Mesenchymal stem cell (in vitro differentiated cells and primary cell): ENCODE measurements at places on chromosomes 6 and 20.

DNA sequence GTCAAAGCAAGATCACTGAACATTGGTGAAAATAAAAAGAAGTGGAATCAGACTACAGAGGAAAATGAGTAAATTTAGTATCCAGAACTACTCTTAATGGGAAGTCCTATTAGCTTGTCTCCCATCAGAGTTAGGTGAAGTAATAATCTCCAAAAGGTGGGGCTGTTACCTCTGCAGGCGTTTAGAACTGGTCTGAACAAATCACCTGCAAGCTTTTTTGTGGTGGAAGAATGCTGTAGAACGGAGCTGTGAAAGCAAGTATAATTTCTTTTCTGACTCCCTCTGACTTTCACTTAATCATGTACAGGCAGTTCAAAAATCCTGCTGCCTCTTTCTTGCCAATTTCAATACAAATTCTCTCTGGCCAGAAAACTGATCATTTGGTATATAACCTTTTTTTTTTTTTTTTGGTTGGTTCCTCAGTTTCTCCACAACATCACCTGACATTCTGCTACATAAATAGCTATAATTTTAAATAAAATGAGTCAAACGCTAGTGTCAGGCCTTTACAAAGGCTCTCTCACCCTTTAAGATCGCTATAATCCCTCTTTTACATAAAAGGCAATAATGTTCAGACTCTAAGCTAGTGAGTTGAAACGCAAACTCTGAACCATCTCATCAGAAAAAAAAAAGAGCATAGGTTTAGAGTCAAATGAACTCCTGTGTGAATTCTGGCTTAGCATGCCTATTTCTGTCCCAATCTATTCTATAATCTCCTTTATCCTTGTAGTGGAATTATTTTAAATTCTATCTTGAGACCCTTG lies 38.8 kb downstream of the CITED2 start:
- DNase-seq: no peak

- no peak for DNase-seq
These were observed 31.5 kb downstream of the SLC16A10 start for GRCh38 chr6:111118826-111119225.

DNA sequence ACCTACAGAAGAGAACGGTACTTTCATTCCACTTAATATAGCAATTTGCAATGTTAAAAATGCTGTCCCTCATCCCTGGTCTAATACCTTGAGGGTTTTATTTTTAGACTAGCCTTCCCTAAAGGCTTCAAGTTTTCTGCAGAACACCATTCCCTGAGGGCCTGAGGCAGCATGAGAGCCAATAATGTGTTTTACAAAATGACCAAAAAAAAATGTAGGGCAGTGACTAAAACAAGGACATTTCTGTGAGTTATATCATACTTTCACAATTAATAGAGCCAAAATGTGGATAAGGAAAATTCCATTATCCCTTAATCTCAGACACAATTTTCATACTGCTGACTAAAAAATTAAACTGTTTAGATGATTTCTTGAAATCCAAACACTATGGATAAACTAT lies 22.7 kb downstream of the GPR63 start:
- DNase-seq: no peak

- DNase-seq: no peak
These were observed 51.7 kb downstream of the PPP1R3G start for GRCh38 chr6:5136851-5137250.

DNA sequence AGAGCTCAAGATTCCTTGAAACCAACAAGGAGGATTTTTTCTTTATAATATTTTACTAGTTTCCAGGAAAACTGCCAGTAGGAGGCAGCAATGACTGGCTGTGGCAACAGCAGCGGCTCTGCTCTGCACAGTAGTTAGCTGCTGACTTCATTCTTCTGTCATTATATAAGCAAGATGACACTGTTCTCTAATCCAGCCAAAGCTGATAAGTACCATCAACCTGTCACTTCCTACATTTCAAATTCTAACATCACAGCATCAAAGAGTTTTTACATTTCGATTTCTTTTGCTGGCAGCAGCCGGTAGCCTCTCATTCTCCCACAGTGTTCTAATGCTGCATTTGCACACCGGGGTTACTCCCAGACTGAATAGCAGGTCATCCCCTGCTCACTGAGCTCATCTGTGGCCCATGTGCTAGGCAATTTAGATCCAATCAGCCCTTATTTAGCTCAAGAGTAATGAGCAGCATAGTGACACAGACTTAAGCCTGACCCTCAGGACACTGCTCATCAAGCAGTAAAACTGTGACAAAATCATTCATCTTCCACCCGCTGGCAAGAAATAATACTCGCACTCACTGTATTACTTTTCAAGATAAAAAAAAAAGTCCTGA lies 67.8 kb downstream of the MMS22L start:
- DNase-seq: peak; percentile 62

- DNase-seq: no peak
These were observed 27.0 kb downstream of the CLIC5 start for GRCh38 chr6:45988635-45989034.

DNA sequence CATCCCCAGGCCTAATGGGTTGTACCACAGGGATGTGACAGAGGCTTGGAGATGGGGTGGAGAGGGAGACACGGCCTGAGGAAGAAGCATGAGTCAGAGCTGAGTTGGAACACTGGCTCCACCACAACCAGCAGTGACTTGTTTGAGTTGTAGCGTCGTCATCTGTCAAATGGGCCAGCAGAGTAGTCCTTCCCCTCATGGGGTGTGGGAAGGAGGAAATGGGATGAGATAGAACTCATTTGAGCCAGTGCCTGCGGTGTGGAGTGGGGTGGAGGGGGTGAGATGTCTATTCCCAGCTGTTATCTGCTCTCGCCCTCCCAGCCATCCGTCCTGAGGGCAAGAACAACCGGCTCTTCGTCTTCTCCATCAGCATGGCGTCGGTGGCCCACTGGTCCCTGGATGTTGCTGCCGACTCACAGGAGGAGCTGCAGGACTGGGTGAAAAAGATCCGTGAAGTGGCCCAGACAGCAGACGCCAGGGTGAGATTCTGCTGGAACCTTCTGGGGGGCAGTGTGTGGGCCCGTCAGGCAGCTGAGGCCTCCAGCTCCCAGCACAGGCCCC lies 32.5 kb downstream of the PLCG1 start:
- peak; percentile 22 for DNase-seq

- no peak for DNase-seq
These were observed 395.7 kb upstream of the MAP3K7 start for GRCh38 chr6:90982581-90982980.

GRCh38 chr6:109373762-109374161 lies 8.5 kb downstream of the CD164 start:
- no peak for DNase-seq

DNA sequence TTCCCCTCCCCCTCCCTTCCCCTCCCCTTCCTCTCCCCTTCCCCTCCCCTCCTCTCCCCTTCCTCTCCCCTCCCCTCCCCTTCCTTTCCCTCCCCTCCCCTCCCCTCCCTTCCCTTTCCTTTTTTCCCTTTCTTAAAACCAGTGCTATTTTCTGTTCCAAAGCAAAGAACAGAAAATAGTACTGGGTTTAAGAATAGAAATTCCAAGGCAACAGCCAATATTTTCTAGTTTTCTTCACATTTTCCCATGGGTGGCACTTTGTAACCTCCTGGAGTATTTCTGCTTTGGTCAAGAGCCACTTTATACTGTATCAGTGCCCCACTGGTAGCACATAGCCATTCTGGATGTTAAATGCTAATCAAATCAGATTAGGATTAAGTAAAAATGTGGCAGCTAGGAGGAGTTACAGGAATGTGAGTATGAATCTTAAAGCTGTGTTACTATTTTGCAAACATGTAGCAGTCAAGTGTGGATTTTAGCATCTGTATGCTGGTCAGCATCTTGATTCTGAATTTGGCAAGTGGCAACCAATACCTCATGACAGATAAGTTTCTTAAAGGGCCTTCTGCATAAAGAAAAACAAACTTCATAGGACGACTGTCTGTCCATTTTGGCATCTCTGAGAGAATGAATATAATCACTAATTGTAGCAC lies 126.4 kb downstream of the CEP57L1 start:
- no peak for DNase-seq

GRCh38 chr20:40565001-40565681 lies 123.9 kb downstream of the MAFB start:
- peak; percentile 85 for DNase-seq

GRCh38 chr6:129895692-129896091 lies 34.6 kb upstream of the TMEM244 start:
- DNase-seq: no peak
